Bronchial smooth muscle cell (primary cell): ENCODE measurements at places on chromosomes 2 and 18. TPM values are rescaled to one million over a fixed set of nuclear protein-coding genes. Genes with fewer than 3 reads are reported as not detected.

The CXCR1 gene
- not detected in 2 replicates for total RNA-seq

The ZNF892 gene
- 4.2 and 4.4 TPM in 2 replicates for total RNA-seq

The RTP5 gene
- not detected in 2 replicates for total RNA-seq

The ASPRV1 gene
- total RNA-seq = 0.32 and 0.43 TPM in 2 replicates

The NR4A2 gene
- 0.09 and 0.32 TPM in 2 replicates for total RNA-seq

The HJURP gene
- total RNA-seq = 0.26 and 3.0 TPM in 2 replicates
